ENCODE measurements at places on chromosomes 11 and 22.

DNA sequence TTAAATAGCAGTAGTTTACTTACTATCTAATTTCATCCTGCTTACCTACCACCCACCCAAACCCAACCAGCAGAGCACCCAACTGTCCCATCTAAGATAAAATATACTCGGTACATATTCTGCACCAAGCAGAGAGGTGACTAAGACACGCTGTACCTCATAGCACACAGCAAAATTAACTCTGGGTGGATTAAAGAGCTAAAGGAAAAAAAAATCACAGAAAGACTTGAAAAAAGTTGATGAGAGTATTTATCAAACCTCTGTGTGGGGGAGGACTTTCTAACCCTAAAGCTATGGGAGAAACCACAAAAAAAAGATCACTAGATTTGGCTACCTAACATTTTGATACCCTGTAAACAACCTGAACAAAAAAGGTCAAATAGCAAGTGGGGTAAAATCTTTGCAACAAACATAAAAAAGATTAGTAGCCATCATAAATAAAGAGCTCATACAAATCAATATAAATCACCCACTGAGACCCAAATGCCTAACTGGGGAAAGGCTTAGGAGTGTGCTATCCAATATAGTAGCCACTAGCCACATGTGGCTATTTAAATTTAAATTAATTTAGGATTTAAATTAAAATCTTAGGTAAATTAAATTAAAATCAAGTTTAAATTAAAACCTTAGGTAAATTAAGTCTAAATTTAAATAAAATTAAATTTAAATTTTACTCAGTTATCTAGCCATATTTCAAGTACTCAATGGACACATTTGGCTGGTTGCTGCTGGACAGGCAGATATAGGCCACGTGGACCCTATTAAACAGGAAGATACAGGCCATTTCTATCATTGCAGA is 25.6 kb upstream of the CD5 start:
- no peak for DNase-seq

DNA sequence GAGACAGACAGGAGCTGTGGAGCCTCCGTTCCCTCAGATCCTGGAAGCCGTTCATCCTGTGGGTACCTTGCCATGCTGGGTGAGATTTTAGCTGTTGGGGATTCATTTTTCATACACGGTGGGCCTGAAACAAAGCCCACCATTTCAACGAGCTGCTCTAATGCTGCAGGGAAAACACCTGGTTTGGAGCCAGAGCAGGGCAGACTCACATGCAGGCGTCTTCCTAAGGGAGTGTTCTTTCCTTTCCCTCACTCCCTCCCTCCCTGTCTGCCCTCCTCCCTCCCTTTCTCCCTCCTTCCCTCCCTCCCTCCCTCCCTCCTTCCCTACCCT is 52.5 kb downstream of the CD6 start:
- no peak for DNase-seq

GRCh38 chr11:2092956-2093412 is 46.2 kb downstream of the IGF2 start:
- DNase-seq: no peak

GRCh38 chr22:28914201-28914600 is 30.8 kb downstream of the ZNRF3 start:
- DNase-seq: no peak

GRCh38 chr11:78313181-78313795 is 104.3 kb downstream of the GAB2 start:
- DNase-seq: peak; percentile 44

DNA sequence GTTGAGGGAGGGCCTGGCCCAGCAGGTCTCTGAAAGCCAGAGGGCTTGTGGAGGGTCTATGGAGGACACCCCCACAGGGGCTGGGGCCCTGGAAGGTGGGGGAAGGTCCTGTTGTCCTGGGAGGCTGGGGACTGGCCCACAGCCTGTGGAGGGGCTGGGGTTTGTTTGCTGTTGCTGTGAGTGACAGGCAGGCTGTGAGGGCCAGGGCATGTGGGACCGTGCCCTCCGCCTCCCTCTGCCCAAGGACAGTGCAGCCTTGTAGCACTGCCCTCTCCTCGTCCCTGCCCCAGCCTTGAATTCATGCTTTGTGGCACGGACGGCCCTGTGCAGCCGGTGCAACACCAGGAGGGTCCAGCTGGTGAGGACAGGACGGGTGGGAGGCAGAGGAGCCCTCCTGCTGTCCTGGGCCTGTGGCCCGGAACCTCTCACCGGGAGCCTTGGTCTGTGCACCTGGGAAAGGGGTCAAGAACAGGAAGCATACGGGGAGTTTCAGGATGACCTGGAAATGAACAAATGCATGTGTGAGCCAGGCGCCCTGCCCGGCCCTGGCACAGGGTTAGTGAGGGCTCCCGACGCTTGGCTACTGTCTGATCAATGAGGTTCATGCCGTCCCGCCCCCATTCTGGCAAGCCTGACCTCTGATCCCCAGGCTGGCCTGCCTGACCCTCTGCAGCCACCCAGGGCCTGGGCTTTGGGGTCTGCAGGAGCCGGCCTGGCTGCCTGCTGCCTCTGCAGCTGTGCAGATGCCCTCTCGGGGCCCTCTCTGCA is 37.4 kb upstream of the PRODH start:
- no peak for DNase-seq

DNA sequence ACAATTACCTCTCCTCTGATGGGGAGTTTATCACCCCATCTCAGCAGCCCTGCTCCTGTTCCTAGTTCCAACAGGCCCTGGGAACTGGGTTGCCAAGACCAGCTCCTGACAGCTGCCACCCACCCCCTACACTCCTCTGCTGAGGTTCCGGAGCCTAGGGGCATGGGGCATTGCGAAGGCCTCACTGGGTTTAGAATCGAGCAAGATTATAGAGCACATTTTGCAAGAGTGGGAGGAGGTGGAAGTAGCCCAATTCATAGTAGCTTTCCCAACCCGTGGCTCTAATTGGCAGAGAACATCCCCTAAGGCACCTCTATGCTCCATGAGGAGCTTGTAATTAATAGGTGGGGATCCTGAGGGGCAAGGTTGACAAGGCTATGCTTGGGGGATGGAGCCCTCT is 23.0 kb downstream of the MYEOV start:
- DNase-seq: no peak

- no peak for DNase-seq
Measured at GRCh38 chr11:103894034-103894433, 142.4 kb upstream of the DDI1 start.
